ENCODE measurements at places on chromosomes 7 and 10.

DNA sequence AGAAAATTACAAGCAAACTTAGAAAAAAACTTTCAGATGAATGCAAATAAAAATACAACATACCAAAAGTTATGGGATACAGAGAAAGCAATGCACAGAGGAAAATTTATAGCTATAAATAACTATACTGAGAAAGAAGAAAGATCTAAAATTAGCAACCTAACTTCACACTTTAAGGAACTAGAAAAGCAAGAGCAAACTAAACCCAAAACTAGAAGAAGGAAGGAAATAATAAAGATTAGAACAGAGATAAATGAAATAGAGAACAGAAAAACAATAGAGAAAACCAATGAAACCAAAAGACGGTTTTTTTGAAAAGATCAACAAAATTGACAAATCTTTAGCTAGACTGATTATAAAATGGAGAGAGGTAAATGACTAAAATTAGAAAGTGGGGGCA, 9.6 kb upstream of the STRA8 start:
- DNase-seq = no peak

DNA sequence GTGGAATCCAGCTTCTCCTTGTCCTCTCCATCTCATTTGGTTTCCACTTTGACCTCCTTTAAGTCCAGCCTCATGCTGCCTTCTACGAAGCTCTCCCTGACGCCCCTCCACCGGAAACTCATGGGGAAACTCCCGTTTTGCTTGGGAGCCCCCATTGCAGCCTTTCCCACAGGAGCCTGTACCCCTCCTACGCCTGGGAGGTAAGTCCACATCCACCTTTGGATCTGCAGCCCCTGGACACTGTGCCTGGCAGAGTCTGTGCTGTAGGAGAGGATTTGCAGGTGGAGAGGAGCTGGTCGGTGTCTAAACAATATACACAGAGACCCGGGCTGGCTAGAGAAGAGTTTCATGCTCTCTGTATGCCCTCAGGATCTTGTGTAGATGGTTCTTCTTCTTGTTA, 296.1 kb downstream of the GLRX3 start:
- no peak for DNase-seq

DNA sequence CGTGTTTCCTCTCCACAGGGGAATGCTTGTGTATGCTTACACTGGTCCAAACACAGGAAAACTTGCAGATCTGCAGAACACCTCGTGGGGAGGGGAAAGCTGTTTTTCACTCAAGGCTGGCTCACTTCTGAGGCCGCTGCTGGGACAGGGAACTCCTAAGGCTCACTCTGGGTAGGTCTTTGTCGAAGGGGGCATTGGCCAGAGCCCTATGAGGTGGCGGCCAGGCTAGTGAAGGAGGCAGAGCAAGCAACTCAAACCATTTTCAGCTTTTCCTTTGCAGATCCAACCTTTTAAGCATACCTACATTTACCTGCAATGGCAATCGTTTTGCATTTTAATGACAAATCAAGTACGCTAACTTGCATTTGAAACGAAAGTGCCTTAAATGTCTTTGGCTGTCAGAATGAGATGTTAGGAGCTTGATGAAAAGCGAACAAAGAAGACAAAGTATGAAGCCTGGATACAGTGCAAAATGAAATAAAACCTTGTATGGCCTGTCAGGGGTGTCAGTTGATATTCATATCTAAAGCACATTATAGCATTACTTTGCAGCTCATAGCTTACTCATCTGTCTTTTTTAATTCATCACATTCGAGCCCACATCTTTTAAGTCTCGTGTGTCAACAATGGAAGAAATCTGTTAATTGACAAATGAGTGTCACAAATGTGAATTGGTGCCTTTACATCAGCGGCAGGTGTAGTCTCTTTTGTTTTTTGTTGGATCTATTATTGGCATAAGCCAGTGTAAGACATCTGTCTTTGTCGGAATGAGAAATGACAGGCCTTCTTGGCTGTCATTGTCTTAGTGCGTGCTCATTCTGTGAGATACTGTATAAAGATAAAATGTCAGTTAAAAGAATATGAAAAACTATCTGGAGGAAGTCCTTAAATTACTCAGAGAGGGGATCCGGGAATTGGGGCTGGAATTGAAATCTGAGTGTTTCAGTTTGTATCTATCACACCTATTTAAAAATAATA, 30.5 kb downstream of the LRMDA start:
- DNase-seq = no peak

GRCh38 chr10:22998091-22998490, 70.2 kb downstream of the ARMC3 start:
- DNase-seq = no peak

- no peak for DNase-seq
Measured at GRCh38 chr7:13466874-13467547, 522.5 kb downstream of the ETV1 start.

DNA sequence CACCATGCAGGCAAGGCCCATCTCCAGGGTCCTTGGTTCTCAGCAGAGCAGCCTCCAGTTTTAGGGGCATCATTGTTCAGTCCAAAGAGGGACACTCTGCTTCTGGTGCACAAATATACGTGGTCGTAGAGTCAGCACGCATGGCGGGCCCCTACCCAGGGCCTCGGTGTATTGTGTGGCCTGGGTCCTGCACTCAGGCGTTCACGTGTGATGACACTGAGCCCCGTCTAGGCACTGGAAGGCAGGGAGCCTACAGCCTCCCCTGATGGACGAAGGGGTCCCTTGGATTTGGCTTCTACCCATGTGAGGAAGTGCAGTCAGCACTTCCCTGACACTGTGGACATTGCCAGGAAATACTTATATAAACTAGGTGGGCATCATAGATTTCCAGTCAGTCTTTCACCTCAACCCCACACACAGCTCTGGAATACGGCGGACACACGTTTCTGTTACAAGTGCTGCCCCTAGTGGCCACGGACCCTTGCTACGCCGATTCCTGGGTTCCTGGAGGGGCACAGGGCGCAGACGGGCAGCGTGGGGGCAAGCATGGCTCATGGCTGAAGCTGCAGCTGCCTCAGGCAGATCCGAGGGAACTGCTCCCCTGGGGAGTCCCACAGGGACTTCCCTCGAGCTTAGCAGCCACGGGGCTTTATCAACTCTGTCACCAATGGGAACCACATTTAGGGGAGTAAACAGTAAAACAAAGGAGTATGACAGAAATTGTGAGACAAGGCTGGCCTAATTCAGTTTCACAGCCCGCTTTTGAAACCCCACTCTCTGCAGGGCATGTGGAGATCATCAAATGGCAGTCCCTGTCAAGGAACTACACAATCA, 25.4 kb downstream of the AIFM2 start:
- DNase-seq = peak; percentile 31

DNA sequence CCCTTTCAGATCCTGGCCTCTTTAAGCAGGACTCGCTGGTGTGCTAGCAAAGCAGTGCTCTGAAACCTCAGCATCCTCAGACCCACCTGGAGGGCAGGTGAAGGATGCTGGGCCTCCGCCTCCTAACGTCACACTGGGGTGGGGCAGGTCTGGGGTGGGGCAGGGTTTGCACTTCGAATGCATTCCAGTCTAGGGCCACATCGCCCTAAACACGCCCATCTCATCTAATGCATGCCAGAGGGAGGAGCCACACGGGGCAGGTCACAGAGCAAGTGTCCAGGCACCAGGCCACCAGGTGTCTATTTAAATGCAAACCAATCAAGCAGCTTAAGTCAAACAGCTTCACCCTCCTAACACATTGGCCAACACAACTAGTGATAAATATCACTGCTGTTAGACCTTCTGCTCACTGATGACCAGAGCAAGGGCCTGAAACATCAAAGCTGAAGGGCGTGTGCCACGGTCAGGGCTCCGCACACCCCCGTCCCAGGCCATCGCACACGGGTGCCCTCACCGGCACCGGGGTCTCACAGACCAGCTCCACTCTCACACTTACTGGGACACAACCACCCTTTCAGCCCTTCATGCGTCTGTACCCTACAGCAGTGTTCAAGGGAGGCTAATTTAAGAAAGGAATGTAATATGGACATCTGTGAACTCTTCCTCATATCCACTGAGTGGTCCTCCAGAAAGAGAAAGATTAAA, 47.1 kb downstream of the DIP2C start:
- DNase-seq = no peak

GRCh38 chr10:19499291-19499770, 316.9 kb upstream of the PLXDC2 start:
- no peak for DNase-seq

DNA sequence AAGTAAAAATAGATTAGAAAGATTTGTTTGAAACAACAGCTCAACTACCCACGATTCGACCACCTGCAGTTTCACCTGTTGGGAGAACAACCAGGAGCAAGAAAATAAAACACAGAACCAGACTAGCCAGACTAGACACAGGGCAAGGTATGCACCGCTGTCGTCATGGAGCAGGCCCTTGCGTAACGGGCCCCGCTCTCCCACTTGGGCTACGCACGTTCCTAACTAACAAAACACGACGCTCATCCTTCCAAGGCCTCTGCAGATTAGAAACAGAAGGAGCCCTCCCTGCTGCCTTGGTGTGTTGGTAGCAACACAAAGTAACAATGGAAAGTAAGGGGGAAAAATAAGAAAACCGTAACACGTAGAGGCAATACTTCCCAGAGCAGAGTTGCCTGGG, 45.1 kb upstream of the ELMO1 start:
- no peak for DNase-seq

GRCh38 chr10:48609899-48610584, 5.2 kb upstream of the ARHGAP22 start:
- DNase-seq = no peak

- no peak for DNase-seq
Measured at GRCh38 chr10:37712489-37713131, 144.8 kb downstream of the ZNF248 start.

DNA sequence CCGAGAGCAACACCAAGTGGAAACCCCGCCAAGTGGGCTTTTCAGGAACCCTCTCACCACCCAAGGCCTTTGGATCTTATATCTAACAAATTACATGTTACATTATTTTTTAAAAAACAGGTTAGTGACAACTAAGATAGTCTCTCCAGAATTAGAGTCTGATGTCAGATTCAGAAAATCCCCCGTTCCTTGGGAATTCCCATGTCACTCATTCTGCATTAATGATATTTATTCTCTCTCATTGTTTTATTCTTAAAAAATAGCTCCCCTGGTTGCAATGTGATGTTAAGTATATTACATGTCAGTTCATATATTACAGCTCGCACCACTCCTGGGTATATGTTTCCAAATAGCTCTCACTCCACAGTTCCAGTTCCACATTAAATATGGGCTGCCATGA, 81.8 kb downstream of the WNT2 start:
- DNase-seq = no peak

- DNase-seq = no peak
Measured at GRCh38 chr7:2209961-2210323, 22.8 kb downstream of the MAD1L1 start.

- no peak for DNase-seq
Measured at GRCh38 chr7:151832138-151832537, 44.8 kb downstream of the PRKAG2 start.

DNA sequence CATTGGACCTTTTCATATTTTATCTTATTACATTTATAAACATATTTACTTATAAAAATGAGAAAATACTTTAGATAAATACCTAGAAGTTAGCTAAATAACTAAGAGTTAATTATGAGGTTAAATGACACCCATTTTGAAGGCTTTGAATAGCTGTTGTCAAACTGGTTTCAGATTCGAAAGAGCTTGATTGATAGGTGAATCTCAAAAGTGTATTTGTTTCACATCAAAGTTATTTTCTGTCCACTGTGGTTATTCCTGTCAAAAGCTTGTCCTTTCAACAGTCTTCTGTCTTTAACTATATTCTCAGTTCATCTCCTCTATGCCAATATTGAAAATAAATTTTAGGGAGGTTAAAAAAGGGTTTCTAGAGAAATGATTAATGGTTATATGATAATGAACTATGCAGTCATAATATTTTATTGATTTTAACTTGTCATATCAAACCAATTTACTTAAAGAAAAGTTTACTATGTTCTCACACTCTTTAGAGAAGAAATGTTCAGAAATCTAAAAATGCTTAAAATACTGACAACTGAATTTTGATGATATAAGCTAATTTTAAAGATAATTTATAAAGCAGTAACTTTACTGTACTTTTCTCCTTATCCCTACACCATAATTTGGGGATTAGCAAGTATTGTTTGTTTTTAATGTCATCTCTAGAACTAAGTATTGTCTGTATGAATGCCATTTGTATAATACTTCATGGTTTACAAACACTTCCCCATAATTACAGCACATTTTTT, 72.0 kb upstream of the FOXP2 start:
- DNase-seq = no peak

DNA sequence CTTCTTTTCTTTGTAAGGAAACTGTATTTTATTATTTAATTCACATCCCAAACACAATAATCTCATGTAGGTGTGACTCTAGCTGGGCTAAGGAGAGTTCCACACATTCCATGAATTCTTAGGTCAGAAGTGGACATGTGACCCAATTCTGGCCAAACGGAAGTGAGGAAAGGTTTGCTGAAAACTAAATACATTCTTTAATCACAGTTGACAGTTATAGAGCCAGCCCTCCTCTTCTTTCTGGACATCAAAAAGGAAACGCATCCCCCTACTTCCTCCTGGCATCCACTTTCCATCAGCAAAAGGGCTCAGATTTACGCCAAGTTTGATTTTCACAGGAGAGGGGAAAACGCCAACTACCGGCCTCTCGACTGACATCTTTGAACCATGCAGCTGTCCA, 774.4 kb upstream of the POM121L12 start:
- no peak for DNase-seq

DNA sequence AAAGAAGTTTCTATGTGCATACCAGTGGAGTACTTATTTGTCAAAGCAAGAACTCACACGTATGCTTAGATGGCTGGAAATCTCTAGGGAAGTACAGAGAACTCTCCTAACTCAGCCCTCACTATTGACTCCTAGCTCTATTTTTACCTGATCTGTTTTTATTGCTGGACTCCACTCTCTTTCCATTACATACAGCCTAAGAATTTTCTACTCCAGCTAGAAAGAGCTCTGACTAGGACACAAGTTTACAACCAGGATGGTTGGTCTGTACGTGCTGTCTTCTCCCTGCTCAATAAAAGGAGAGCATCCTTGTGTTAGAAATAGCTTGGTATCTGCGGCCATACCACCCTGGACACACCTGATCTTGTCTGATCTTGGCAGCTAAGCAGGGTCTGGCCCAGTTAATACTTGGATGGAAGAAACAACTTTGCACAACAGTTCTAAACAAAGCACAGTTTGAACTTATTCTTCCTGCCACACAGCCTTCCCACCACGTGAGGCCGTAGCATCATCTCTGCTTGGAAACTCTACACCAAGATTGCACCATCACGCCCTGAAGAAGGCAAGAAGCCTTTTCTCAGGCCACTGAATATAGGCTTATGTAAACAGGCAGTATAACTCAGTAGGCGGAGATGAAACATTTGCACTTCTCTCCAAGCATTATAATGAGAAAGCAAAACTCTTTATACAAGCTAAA, 50.7 kb downstream of the KCNMA1 start:
- DNase-seq = no peak

DNA sequence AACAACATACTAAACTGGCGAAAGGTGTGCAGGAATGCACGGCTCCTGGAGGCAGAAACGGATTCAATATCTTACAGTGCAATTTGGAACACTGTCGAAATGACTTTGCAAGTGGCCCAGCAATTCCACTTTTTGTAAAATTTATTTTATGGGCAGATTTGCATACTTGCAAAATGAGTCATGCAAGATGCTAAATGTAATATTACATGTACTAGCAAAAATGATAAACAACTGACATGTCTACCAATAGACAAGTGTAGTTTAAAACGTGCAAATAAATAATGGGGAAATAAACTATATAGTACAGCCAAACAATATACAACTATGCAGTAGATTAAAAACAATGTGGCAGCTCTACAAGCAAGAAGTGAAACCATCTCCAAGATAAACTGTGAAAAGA, 97.7 kb downstream of the ARHGAP12 start:
- DNase-seq = no peak

- no peak for DNase-seq
Measured at GRCh38 chr7:131774419-131775220, 218.2 kb upstream of the PODXL start.

- DNase-seq = no peak
Measured at GRCh38 chr7:138138244-138138643, 62.0 kb downstream of the AKR1D1 start.
